ENCODE measurements at places on chromosomes 5 and 9.
A peak's percentile ranks its signal among the peaks of the same experiment; 100 is the strongest.

GRCh38 chr5:151924564-151925301, at the start of gene GLRA1:
GLRA1 (minus strand) TSS chr5:151924851; CDS start chr5:151924549, 302 bp downstream.
- DNase-seq = peak; percentile 2

DNA sequence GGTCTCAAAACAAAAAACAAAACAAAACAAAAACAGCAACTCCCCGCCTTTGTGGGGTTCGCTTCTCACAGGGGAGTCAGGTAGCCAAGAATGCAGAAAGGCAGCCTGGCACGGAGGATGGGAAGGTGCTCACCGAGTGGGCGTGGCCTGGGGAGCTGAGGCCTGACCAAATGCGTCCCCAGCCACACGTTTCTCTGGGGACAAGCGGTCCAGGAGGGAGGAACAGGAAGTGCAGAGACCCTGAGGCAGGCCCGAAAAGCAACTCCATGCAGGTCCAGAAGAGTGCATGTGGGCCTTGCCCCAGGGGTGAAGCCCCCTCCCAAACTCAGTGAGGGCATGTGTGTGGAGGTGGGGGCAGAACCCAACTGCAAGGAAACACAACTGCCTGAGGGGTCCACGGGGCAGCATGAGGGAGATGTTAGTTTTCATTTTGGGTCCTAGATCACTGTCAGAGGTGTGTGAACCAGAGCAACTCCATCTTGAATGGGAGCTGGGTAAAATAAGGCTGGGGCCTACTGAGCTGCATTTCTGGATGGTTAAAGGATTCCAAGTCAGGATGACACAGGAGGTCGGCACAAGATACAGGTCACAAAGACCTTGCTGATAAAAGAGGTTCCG, 2.6 kb upstream of the UAP1L1 start:
- DNase-seq = no peak

DNA sequence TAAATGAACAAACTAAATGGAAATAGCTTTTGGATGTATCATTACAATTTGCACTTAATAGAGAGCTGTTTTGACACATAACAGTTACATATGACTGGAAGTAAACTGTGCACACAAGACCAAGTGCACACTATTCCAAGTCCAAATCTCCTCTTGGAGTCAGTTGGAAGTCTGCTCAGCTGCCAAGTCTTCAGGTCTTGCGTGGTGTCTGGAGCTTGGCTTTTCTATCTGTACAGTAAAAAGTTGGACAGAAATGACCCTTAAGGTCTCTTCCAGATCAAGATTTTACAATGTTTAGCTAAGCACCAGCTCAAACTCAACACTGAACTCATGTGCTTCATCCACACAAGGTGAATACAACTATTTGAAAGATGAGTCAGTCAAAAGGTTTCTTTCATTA, 456.9 kb downstream of the RASEF start:
- DNase-seq = no peak

DNA sequence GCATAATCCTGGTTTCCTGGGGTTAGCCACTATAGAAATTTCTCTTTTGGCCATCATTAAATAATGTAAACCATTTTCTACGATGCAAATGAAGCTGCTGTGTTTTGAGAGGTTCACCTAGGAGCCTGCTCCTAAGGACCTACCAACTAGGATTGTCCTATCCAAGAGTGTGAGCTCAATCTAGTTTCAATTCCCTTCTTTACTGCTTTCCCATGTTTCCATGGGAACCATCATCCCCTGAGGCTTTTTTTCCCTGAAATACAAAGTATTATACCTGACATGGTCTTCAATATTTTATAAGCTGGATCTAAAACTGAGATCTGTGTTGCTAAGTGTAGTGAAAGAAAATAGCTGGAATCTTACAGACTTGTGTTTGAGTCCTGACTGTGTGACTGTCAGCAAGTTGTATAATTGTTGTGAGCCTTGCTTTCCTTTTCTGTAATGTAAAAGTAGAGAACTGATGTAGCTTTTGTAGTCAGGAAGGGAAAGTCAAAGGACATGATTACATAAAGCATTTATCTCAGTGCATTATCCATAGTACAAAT, 453.2 kb downstream of the PRR16 start:
- DNase-seq = no peak

GRCh38 chr9:131476777-131477345, 25.9 kb upstream of the POMT1 start:
- DNase-seq = no peak

- no peak for DNase-seq
These were observed 47.8 kb upstream of the KLF9 start for GRCh38 chr9:70462300-70462699.

GRCh38 chr5:117380316-117380715, 805.7 kb upstream of the SEMA6A start:
- no peak for DNase-seq
